Stimulated activated naive B cell treated with anti-CD40 and anti-IgM and Interleukin-4, amounts not matched to agents 10 μg/mL and 1 μg/mL and 100 μg/mL, for 72 hours (primary cell): ENCODE measurements at places on chromosomes 13 and 19.
A peak's percentile ranks its signal among the peaks of the same experiment; 100 is the strongest.

DNA sequence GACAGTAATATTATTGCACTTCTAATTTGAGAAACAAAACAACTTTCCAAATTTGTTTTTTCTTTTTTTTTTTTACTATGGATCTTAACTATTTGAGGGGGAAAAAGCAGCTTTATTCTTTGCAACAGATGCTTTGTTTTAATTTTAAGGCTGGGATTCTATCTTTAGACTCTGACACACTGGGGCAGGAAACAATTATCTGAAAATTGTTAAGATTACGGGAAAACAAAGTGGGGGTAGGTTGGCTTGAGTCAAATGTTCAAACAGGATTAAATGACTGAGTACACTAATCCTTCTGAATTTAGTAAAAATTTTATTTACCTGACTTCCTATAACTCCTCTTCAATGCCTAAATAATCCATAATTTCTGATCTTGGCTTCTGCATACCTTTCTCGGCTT is 543.2 kb downstream of the SLITRK6 start:
- no peak for DNase-seq

DNA sequence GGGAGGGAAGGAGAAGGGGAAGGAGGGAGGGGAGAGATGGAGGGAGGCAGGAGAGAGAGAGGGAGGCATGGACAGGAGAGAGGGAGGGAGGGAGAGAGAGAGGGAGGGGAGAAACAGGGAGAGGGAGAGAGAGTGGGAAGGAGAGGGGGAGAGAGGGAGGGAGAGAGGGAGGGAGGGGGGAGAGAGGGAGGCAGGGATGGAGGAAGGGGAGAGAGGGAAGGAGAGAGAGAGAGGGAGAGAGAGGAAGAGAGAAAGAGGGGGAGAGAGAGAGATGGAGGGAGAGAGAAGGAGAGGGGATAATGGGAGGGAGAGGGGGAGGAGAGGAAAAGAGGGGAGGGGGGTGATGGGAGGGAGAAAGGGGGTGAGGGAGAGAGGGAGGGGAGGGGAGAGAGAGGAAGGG is 86.8 kb upstream of the VSTM2B start:
- no peak for DNase-seq

- no peak for DNase-seq
Observed at GRCh38 chr13:98494769-98495168, 82.1 kb downstream of the STK24 start.

GRCh38 chr19:54526972-54527371 is 24.3 kb downstream of the LAIR2 start:
- no peak for DNase-seq

DNA sequence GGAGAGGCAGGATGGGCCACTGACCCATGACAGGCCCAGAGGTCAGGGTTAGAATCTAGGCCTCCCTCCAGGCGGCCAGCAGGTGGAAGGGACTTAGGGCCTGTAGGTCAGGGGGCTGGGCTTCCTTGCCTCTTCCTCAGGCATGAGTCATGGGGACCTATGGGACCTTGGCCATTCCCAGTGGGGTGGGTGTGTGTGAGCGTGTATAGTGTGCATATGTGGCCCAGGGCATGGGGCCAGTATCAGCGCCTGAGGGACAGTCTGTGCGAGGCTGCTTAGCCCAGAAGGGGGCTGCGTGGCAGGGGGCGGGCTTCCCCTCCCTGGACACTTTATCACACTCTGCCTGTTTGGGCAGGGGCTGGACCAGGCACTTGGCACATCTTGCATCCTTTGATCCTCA is 13.3 kb downstream of the KCTD15 start:
- DNase-seq = no peak

DNA sequence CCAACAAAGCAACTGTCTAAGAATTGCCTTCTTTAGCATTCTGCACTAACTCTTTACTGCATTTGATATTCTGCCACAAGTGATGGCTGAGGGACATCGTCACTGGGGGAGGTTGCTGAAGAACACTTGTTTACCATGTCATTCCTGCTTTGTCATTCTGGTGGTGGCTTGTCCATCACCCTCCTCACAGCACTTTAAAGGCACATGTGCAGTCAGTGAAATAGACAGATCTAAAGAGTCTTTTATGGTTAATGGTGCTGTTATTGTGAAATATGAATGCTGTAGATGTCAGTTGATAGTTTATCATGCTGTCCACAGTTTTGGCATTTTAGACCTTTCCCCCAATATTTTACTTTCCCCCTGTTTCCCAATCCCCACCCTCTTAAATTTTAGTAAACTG is 120.9 kb upstream of the TSC22D1 start:
- no peak for DNase-seq

GRCh38 chr19:42038666-42039065 is 31.3 kb downstream of the GRIK5 start:
- no peak for DNase-seq

DNA sequence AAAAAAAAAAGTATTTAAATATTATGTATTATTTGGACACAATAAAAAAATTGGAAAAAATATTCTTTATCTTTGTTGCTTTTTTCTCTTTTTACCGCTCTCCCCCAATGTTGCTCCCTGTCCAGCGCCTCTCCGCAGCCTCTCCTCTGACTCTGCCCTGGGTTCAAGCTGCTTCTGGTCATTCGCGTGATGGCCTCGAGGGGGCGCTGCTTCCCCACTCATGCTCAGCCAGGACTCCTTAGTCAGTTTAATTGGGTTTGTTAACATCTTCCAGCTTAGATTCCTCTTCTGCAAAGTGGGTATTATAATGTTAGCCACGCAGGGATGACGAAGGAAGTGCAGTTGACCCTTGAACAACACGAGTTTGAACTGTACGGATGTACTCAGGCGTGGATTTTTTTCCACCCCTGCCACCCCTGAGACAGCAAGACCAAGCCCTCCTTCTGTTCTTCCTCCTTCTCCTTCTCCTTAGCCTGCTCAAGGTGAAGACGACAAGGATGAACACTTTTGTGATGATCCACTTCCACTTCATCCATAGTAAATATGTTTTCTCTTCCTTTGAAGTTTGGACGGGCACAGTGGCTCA is 4.9 kb upstream of the NWD1 start:
- peak; percentile 37 for DNase-seq

GRCh38 chr19:54493967-54494585 is 8.6 kb upstream of the LAIR2 start:
- DNase-seq = no peak

DNA sequence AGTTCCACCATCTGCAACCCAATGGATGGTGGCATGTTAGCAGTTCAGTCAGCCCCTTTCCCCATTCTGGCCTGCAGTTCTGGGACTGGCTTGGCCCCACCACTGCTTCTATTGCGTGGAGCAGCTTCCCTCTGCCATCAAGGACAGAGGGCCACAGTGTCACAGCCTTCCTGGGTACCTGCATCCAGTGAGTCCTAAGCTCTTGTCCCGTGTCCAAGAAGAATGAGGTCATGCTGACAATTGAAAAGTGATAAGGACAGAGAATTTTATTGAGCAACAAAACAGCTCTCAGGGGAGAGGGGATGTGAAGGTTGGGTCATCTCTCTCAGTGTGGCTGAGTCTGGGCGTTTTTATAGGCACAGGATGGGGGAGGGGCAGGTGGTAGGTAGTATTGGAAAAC is 33.5 kb upstream of the SIN3B start:
- DNase-seq = no peak
